ENCODE measurements at places on chromosomes 7 and 10.

GRCh38 chr10:506451-507354 is 182.8 kb downstream of the DIP2C start:
- DNase-seq, result no peak

GRCh38 chr7:16603633-16604032 is 41.9 kb downstream of the ANKMY2 start:
- DNase-seq, result no peak

DNA sequence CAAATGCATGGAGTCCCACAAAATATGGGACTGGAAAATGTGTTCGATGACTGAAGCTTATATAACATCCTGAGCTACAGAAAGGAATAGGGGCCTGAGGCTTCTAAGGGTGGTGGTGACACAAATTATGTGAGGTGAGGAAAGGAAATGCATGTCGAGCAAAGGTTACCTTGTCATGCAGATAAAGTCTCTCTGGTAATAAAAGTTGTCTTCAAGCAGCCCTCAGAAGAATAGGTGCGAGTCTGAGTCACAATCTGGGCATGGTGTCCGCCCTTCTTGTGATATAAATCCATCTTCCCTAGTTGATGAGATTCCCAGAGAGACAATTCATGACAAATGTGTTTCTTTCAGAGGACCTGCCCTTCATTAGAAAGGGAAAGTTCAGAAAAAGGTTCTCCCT is 985.2 kb upstream of the C7orf33 start:
- DNase-seq, result no peak

- DNase-seq, result no peak
These were observed 155.2 kb downstream of the PRKAG2 start for GRCh38 chr7:151721694-151722093.

- no peak for DNase-seq
These were observed 1676.7 kb downstream of the REEP3 start for GRCh38 chr10:65197935-65198334.

GRCh38 chr10:70812814-70813213 is 2.9 kb upstream of the SGPL1 start:
- DNase-seq, result no peak

DNA sequence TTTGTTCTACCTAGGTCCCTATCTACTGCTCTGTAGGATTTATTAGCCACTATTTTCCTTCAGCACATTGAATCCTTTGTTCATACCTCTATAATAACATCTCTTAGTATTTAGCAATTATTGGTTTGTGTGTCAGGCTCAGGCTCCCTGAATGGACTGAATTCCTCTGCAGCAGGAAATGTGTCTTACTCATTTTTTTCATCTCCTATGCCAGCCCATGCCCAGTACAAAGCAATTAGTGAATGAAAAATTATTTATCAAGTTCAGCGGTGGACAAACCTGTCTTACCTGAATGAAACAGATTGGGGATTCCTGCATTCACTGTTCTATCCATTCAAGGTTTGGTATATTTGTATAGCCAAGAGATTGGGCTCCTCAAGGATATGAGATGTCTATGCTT is 53.7 kb downstream of the C1GALT1 start:
- no peak for DNase-seq

GRCh38 chr7:12357508-12357907 is 46.2 kb downstream of the VWDE start:
- no peak for DNase-seq

GRCh38 chr10:52653263-52653909 is 119.2 kb downstream of the MBL2 start:
- no peak for DNase-seq

DNA sequence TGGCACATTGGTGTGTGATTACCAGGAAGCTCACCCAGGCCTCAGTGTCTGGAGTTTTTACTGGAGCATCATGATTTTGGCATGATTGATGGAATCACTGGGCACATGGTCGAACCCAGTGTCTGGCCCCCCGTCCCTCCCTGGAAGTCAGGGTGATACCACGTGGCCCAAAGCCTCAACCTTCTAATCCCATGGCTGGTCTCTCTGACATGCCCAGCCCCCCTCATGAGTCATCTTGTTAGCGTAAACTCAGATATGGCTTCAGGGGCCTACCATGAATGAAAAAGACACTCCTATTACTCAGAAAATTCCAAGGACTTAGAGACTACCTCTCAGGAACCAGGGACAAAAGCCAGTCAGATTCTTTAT is 109.3 kb downstream of the GRK5 start:
- peak; percentile 90 for DNase-seq

DNA sequence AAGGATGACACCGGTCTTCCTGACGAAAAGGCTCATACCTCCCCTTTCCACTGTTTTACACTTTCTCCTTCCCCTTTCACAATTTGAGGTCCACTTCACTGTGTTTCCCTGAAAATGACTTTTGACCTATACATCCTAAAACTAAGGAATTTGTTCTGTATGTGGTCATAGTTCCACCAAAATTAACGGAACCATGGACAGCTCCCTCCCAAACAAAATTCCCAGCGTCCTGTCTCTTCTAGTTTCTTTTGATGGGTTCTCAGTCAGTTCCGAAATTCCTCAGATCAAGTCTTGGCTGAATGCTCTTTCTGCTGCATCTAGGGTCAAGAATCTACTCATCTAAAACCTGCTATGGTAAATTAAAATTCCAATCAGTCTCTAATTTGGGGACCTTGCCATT is 1191.9 kb downstream of the CNTNAP2 start:
- no peak for DNase-seq

GRCh38 chr7:24715661-24716479 is 41.4 kb downstream of the GSDME start:
- DNase-seq, result peak; percentile 40

DNA sequence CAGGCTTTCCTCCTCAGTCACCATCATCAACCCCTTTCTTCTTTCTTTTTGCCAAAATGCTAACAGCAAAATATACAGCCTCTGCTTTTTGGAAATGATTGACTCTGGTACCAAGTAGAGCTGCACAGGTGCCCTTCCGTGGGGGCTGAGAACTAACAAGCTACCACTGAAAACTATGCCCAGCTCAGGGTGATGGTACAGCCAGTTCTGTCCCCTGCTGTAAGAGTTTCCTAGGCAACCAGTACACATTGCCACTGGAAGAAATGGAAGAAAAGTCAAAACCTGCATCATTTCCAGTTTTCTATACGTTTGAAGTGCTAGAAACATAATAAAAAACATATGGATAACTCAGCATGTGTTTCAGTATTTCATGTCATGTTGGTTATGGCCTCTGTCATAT is 297.5 kb downstream of the PRKG1 start:
- DNase-seq, result no peak

- no peak for DNase-seq
These were observed 93.1 kb upstream of the IFRD1 start for GRCh38 chr7:112357136-112357535.

GRCh38 chr10:109275960-109276359 is 647.4 kb downstream of the XPNPEP1 start:
- DNase-seq, result no peak

DNA sequence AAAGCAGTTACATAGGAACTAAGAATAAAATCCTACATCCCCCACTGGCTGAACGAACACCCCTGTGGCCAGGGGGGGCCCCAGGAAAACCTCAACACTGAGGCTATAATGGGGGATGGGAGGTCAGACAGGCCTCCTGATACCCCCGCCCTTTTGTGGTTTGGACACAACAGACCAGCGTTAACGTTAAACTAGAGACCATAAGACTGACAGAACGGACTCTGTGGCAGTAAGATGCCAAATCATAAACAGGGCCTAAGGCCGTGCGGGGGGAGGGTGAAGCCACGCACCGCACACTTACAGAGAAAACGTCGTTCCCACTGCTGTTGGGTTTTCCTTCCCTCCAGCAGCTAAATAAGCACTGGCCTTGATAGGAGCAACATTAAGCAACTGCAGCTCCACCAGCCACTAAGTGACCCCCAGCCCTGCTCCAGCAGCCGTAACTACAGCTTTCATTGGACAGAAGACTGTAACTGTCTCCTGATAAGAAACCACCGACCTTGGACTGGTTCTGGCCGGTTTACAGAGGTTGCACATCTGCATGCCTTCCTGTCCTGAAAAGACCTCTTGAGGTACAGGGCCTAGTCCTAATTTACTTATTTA is 3.4 kb upstream of the PPP2R2D start:
- DNase-seq, result no peak

- no peak for DNase-seq
These were observed 790 bp upstream of the PITX3 start for GRCh38 chr10:102242118-102242485.

DNA sequence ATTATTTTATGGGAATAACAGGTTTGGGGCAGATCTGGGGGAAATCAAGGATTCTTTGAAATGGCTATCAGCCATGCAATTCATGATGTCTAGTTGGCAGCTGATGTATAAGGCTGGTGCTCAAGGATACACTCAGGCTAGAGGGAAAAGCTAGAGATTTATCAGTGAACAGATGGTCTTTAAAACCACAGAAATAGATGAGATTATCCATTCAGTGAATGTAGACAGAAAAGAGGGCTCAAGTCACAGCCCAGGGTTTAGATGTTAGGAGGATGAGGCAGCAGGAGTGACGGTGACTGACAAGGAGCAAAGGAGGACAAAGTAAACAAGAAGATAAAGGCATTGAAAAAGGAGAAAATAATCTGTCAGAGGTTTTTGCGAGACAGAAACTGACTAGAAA is 238.7 kb downstream of the CDK14 start:
- no peak for DNase-seq

- no peak for DNase-seq
These were observed 256.3 kb upstream of the MAGI2 start for GRCh38 chr7:79709574-79710409.

GRCh38 chr10:26799342-26799741 is 61.4 kb downstream of the ABI1 start:
- no peak for DNase-seq

GRCh38 chr7:135321556-135321955 is 87.9 kb downstream of the STRA8 start:
- no peak for DNase-seq

DNA sequence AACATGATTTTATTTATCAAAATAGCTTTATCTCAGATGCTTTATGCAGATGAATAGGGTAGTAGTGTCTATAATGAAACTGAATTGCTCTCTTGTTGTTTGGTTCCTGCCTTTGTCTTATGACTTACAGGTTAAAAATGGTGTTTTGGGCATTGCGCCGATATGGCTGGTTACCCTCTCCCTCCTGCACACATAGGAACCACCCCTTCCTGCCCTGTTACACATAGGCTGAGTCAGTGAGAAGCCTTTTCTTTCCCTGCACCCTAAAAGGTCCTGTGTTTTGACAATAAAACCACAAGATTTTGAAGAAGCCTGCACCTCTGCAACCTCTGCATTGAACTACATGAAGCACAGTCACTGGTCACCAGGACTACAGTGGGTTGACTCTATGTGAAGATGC is 655.8 kb upstream of the ANKRD30A start:
- no peak for DNase-seq

- DNase-seq, result peak; percentile 54
These were observed 119.7 kb upstream of the KLF14 start for GRCh38 chr7:130853503-130854279.

GRCh38 chr10:74543276-74543675 is 283.1 kb upstream of the KAT6B start:
- DNase-seq, result no peak

- DNase-seq, result no peak
These were observed 18.0 kb upstream of the MTURN start for GRCh38 chr7:30116771-30117170.

GRCh38 chr7:74403521-74404387 is 50.0 kb upstream of the GTF2IRD1 start:
- DNase-seq, result no peak

DNA sequence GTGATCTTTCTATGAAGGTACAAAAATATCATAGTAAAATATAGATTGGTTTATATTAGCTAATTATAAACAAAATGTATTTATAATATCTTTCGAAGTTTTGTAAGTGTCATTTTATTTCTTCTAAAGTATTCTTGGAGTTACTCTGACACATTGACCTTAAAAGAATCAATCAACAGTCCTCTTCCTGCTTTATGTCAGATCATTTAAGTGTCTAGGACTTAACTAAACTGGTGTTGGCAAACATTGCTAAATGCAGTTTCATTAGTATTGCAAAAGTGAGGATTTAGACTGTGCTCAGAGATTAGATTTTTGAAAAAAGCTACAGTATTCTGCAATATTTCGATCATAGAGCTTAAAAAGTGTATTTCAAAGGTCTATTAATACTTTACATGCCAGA is 10.3 kb downstream of the GLCCI1 start:
- DNase-seq, result no peak

DNA sequence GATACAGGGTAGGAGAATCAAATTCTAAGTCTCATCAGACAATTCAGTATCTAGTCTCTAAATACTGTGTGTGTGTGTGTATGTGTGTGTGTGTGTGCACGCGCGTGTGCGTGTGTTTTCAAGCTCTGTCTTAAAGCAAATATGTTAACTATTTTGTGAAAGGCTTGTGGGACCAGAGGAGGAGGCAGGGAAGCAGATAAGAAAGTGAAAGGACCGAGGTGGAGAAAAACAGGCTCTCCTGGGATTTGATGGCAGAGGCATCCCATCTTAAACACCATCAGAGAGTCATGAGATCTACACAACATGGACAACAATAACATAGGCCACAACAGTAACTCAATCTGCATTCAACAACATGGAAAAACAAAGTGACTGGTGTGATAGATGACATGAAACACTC is 67.1 kb downstream of the PIP4K2A start:
- no peak for DNase-seq

- no peak for DNase-seq
These were observed 68.1 kb upstream of the SLC39A12 start for GRCh38 chr10:17883621-17884020.

GRCh38 chr7:133780912-133781311 is 346.2 kb upstream of the LRGUK start:
- DNase-seq, result no peak

- no peak for DNase-seq
These were observed 89.0 kb downstream of the EMX2 start for GRCh38 chr10:117631276-117632145.

DNA sequence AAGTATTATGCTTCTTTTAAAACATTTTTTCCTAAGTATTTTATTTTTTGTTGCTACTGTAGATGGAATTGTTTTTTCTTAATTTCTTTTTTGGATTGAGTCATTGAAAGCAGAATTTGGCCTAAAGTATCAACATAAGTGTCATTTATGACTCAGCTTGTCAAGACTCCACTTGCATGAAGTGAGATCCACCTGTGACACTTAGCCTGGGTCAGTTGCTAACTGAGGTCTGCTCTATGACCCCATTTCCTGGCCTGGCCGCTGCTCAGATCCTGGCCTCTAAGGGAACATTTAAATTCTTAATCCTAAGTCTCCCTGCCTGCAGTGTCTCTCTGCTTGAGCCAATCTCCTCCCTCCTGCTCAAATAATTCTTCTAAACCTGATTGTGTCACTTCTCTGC is 35.5 kb downstream of the TMEM270 start:
- DNase-seq, result no peak
